Tongue (tissue), 3 donors: ENCODE measurements at places on chromosomes 2 and 18.

DNA sequence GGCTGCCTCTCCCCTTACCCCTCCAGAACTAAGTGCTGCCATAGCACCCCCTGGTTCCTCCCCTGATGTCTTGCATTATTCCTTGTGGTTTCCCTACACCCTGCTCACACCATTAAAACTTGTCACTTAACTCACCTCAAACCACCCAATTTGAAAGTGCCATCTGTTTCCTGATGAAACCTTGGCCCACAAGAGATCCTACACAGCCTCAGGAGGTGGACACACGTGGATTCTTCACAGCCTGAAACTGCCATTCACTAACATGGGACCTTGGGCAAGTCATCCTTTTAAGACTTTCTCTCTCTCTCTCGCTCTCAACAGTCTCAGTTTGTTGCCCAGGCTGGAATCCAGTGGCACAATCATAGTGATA lies 27.5 kb upstream of the FAM124B start:
- DNase-seq, result no peak

- peak; percentile 77 for DNase-seq
These were observed at the start of gene ACVR2A for GRCh38 chr2:147844697-147845410. Gene ACVR2A (plus strand): TSS chr2:147845029. CDS start chr2:147845153, 124 bp downstream.

- peak; percentile 37 for DNase-seq
These were observed 257.7 kb downstream of the PTGR3 start for GRCh38 chr18:74951165-74951760.

DNA sequence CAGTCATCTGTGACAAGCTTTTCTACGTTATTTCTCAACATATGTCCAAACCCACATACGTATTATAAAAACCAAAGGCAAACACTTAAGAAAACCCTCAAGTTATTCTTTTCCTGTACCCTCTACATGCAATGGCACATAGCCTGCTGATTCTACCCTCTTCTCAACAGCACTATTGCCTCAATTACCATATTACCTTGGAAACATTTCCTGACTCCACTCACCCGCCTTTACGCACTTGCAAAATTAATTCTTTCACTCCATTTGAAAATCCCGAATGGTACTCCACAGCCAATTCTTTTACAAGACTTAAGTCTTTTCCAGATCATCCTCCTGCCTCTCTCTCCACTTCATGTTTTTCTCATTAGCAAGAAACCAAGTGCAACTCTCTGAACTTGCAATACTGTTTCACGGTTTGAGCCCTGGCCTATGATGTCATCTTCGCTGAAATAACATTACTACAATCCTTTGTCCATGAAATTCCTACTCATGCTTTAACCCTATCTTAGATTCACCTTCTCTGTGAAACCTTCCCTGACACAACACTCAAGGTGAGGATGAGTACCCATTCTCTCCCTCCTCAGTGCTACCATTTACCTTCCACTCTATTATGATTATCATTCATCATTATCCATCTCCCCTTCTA lies 29.0 kb downstream of the SESTD1 start:
- DNase-seq, result peak; percentile 60

GRCh38 chr2:219426068-219426443 lies 7.9 kb downstream of the DES start:
- DNase-seq, result no peak
